Activated naive CD8-positive, alpha-beta T cell treated with anti-CD3 and anti-CD28 coated beads for 36 hours (primary cell): ENCODE measurements at places on chromosomes 12 and 14.

- no peak for DNase-seq
These were observed 10.8 kb downstream of the ARHGAP5 start for GRCh38 chr14:32087907-32088306.

DNA sequence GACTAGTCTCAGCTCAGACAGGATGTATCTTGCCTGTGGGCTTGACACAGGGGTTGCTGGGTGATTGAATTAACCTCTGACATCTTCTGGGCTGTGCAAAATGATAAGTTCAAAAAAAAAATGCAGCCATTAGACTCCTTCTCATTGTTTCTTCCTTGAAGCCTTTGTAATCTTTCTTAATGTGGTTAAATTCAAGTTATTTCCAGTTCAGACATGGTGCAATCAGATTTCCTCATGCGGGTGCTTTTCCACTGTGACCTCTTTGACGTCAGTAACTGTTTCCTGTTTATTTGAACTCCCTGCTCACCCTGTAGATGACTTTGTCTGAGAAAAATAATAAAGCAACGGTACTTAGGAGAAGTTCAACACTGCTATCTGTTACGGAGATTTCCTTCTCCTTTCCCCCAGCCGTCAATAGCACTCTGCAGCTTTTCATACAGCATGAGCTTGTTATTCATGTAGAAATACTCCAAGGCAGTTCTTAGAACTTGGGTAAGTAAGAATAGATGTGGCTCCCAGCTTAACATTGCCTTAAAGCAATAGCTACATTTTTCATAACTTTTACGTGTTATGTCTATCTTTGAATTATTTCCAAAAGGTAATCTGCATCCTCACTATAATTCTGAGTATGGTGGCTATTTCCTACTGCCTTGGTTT is 155.5 kb downstream of the PRKCH start:
- DNase-seq, result peak; percentile 59

DNA sequence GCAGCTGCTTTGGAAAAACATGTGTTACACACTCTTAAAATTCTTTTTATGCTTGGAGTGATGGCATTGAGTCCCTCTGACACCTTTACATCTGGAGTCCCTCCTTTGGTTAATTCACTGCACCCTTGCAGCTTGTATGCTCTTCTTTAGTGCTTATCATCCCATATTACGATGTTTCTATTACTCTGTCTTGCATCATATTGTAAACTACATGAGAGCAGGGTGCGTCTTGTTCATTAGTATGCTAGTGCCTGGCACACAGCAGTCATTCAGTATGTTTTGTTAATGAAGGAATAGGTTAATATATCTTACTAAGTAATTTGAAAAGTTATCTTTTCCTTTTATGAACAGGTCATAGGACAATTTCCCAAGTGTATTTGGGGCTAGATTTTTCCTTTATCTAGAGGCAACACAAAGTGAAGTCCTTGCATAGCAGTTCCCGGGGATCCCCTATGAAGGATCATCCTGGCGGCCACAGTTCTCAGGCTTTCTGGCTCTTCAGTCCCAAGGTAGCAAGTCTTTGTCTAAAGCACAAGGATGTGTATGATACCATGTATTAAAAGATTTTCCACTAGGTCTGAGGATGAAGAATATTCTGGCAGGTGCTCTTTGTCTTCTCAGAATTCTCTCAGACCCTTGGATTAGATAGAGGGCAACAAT is 363.8 kb downstream of the FUT8 start:
- no peak for DNase-seq

DNA sequence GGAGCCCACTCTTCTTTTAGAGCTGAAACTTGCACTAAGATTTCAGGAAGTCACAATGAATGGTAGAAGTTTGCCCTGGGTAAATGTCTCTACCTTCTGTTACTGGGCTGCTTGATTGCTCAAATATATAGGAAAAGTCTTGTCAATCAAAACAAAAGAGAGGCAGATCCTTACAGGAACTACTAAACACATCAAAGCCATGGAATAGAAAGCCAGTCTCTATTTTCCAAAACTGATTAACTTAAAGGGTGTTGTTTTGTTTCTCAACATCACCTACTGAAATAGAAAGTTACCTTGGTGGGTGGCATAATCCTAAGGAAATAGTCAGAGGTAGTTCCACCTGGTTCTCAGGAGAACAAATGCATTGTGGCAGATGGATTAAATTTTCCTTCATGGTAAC is at the start of gene GPHB5:
GPHB5 (minus strand) TSS at position 101 of the 400 bp plus-strand sequence. CDS start 1,086 bp downstream, outside the sequence.
- no peak for DNase-seq

DNA sequence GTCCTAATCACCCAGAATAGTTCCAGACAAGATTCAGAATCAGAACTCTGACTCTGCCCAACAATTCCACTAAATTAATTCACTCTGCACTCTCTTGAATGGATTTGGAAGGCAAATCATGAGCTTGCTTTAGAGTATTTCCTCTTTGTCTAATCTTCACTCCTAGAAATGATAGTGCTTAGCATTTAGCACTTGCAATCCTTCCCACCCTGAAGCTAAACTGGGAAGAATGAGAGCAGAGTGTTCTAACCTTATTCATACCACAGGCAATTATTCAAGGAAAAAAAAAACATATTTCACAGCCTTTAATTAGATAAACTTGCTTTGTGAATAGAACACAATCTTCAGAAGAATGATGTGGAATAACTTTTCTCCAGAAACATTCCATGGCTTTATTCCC is 264.6 kb downstream of the PAWR start:
- no peak for DNase-seq

DNA sequence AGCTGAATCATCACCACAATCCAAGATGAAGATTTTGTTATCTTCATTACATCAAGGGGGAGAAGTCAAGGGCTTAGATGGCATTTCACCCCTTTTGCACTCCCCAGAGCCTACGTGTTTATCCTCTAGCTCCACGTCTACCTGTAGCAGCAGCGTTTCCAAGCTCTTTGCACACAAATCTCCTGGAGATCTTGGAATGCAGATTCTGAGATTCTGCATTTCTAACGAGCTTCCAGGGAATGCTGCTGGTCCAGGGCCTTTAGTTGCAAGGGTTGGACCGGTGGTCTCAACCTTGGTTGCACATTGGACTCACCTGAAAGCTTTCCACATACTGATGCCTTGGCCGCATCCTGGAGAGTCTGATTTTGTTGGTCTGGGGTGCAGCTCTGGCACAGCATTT is 49.5 kb upstream of the STON2 start:
- no peak for DNase-seq

GRCh38 chr12:124613151-124613585 is 45.8 kb upstream of the NCOR2 start:
- no peak for DNase-seq

DNA sequence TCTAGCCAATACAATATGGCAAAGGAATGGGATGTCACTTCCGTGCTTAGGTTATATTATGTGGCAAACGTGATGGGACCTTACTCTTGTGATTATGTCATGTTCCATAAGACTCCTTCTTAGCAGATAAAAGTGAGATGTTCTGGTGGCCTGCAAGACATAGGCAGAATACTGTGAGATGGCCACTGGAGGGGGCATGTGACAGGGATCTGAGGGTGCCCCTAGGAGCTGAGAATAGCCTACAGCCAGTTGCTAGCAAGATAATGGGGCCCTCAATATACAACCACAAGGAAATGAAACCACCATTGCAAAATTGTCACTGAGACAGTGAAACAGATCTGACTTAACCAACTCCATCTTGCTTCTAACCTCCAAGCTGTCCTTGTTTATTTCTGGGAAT is 151.4 kb upstream of the SSTR1 start:
- DNase-seq, result no peak

DNA sequence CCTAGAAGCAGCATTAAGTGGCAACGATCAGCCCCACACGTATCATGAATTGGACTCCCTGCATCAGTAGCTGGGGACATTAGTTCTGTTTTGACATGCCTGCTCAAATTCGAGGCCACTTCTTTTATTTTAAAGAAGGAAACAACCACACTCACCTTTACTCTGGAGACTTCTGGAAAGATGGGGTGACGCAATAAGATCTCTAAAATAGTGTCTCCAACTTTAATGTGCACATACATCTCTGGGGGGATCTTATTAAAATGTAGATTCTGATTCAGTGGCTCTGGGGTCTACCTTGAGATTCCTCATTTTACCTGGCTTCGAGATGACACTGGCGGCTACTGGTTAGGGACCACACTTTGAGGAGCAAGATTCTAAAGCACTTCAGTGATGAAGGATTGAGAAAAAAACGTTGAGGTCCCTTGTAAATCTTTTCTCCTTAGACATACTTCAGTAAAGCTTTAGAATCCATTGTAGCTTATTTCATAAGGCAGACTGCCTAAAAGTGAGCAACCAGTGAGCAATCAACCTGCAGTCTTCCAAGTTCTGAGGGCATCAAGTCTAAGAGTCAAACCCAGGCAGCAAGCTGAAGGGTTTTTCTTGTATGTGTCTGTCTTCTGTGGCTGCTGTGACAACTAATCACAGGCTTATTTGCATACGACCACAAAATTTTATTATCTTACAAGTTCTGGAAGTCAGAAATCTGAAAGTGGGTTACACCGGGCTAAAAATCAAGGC is 718.6 kb upstream of the TBX3 start:
- DNase-seq, result no peak

- DNase-seq, result no peak
These were observed 8.8 kb downstream of the BDKRB1 start for GRCh38 chr14:96264853-96265252.

GRCh38 chr14:104250175-104250574 is 111.8 kb downstream of the KIF26A start:
- DNase-seq, result no peak

DNA sequence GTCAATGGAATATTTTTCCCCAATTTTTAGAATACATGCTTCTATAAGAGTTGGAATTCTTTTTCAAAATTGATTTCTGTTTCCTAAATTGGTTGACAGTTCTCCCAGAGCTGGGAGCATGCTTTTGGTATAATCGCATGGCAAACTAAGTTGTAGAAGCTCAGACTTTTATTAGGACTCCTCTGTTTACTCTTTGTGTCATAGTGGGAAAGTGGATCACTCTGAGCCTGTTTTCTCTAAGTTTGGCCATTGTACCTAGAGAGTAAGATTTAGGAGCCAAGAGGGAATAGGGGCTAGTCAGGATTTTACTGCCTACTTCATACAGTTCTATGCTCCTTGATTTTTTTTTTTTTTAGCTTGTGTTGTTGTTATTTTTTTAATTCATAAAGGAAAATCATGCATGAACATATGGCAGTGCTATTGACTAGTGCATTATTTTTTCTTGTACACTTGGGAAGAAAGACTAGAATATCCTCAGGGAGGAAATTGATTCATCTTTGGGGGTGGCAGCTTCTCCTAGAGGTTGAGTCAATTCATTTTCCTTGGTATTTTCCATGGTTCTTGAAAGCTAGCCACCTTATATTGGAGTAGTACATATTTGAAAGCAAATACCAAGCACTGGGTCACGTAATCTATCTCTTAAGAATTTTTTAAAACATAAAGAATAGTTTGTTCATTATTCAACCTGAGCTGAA is 77.7 kb upstream of the TRAF3 start:
- DNase-seq, result no peak
